Left lung (tissue), 14 donors: ENCODE measurements at places on chromosomes 5 and 9.

DNA sequence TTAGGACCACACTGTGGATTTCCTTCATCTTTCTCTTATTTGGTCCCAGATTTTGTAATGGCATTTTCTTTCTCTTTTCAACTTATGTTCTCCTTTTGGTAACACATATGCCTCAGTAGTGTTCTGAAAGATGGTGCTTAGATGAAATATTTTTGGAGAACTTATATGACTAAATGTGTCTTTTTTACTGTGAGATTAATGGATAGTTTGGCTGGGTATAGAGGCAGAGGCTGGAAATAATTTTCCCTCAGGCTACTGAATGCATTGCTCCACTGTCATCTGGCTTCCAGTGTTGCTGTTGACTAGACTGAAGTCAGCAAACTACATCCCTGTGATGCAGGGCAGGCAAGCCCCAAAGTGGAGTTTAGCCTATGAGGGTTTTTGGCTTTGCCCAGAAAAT, 450.9 kb downstream of the DMAC1 start:
- no peak overlapping the region for H3K4me3 ChIP-seq
- H3K27me3 ChIP-seq = no peaks in the 10 kb centered on the region
- no peak for DNase-seq
- no peaks in the 10 kb centered on the region for H3K4me1 ChIP-seq

DNA sequence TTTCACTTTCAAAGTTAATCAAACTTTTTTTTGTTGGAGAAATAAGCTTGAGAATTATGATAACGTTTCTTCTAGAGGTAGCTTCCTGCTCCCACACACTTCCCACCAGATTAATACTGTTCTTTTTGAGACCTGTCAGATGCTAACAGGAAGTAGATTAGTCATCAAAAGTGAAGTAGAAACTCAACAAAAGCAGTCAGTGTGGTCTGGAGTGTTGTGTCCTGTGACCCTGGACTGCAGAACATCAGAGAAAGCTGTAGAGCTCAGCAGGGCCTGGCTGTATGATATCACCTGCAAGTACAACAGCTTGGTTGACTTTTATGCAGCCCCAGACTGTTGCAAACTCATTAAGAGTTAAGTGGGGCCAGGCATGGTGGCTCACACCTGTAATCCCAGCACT, 495.7 kb upstream of the CYLC2 start:
- H3K27me3 ChIP-seq = no peaks in the 10 kb centered on the region
- H3K36me3 ChIP-seq = no peaks in the 10 kb centered on the region
- H3K27ac ChIP-seq = no peak overlapping the region

DNA sequence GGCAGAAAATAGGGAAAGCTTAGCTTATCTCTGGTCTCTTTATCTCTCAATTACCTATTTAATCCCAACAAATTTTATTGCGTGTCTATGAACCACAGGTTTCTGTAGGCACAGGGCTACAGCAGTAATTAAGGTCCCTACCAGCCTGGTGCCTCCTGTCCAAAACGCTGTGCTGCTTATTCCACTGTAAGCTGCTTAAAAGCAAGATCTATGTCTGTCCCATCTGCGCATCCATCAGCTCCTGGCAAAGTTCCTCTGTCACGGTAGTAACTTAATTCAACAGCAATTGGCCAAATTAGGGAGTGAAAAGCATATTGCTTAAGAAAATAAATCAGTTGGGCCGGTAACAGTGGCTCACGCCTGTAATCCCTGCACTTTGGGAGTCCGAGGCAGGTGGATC, 235.8 kb upstream of the VLDLR start:
- H3K36me3 ChIP-seq = no peaks in the 10 kb centered on the region
- no peak overlapping the region for H3K4me3 ChIP-seq
- H3K27ac ChIP-seq = no peak overlapping the region
- no peak for DNase-seq

DNA sequence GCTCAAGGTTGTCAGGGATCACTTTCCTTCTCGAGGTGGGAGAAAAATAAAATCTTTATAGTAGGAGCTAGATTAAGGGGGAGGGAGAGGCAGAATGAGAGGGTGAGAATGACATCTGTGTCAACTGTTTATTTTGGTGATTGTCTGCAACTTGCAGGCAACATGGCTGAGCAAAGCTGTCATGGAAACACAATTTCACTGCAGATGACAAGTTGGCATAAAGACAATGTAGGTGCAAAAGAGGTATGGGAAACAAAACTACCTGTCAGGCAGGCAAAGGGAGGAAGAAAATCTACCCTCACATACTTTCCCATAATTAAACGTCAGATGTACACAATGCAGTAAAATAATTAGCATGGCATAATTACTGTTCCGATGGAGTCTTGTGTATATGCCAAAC, 167.4 kb downstream of the SLIT3 start:
- H3K4me3 ChIP-seq = no peak overlapping the region
- no peak for DNase-seq
- H3K27me3 ChIP-seq = no peaks in the 10 kb centered on the region
- no peaks in the 10 kb centered on the region for H3K4me1 ChIP-seq
- no peak overlapping the region for H3K27ac ChIP-seq

GRCh38 chr9:136424750-136425362, 14.4 kb downstream of the PMPCA start:
- no peaks in the 10 kb centered on the region for H3K27me3 ChIP-seq
- no peak overlapping the region for H3K27ac ChIP-seq
- peaks cover 4% of the 10 kb centered on the region for H3K36me3 ChIP-seq
- DNase-seq = no peak
- H3K4me3 ChIP-seq = no peak overlapping the region
- no peaks in the 10 kb centered on the region for H3K4me1 ChIP-seq

- H3K27me3 ChIP-seq = no peaks in the 10 kb centered on the region
- H3K4me3 ChIP-seq = no peak overlapping the region
- DNase-seq = no peak
- H3K4me1 ChIP-seq = no peaks in the 10 kb centered on the region
These were observed 1.0 kb upstream of the MINAR2 start for GRCh38 chr5:129746876-129747275.

- peak; percentile 82 for DNase-seq
- no peaks in the 10 kb centered on the region for H3K36me3 ChIP-seq
- H3K4me3 ChIP-seq = no peak overlapping the region
- H3K4me1 ChIP-seq = peaks cover 6% of the 10 kb centered on the region
These were observed 272.5 kb downstream of the EPB41L4A start for GRCh38 chr5:112146323-112147226.

- no peak overlapping the region for H3K27ac ChIP-seq
- H3K4me3 ChIP-seq = no peak overlapping the region
- H3K27me3 ChIP-seq = no peaks in the 10 kb centered on the region
These were observed 193.6 kb downstream of the HSPA4 start for GRCh38 chr5:133245191-133246052.

GRCh38 chr5:115806986-115807653, 9.3 kb downstream of the CDO1 start:
- no peaks in the 10 kb centered on the region for H3K27me3 ChIP-seq
- H3K4me3 ChIP-seq = no peak overlapping the region
- DNase-seq = no peak

DNA sequence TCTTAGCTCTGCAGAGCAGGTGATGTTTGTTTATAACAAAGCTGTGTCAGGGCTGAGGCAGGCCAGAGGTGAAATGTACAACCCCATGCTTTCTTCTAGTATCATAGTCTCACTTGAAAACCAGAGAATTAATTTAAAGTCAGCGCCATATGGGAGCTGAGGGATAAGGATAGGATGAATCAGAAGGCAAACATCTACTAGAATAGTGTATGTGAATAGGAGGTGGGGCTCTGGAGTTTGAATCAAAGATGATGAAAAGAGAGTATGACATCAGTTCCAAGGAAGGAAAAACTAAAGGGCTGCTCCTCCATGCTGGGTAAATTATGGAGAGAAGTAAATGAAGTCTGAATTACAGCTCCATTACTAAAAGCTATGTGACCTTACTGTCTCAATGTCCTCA, 441.5 kb downstream of the RASEF start:
- no peak for DNase-seq
- H3K4me3 ChIP-seq = no peak overlapping the region
- H3K27ac ChIP-seq = no peak overlapping the region
- H3K36me3 ChIP-seq = no peaks in the 10 kb centered on the region
- no peaks in the 10 kb centered on the region for H3K4me1 ChIP-seq
- no peaks in the 10 kb centered on the region for H3K27me3 ChIP-seq
